Activated naive CD4-positive, alpha-beta T cell treated with Interleukin-2 at 50 U/mL for 16 hours (primary cell): ENCODE measurements at places on chromosomes 1 and 21.

DNA sequence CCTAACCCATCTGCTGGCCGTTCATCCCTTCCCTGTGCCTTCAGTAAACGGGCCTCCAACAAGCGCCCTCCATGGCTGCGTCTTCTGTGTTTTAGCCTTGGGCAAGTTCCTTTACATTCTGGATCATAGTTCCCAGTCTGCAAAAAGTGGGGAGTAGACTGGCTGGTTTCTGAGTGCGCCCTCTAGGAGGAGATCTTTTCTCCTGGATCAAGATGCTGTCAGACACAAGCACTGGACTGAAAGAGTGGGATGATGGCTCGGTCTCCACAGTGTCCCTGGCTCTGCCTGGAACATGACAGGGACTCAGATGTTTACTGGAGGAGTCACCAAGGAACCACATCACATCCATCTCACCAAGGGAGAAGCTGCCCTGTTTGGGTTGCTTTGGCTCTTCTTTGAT is 88.8 kb downstream of the PRDM2 start:
- no peak for DNase-seq

DNA sequence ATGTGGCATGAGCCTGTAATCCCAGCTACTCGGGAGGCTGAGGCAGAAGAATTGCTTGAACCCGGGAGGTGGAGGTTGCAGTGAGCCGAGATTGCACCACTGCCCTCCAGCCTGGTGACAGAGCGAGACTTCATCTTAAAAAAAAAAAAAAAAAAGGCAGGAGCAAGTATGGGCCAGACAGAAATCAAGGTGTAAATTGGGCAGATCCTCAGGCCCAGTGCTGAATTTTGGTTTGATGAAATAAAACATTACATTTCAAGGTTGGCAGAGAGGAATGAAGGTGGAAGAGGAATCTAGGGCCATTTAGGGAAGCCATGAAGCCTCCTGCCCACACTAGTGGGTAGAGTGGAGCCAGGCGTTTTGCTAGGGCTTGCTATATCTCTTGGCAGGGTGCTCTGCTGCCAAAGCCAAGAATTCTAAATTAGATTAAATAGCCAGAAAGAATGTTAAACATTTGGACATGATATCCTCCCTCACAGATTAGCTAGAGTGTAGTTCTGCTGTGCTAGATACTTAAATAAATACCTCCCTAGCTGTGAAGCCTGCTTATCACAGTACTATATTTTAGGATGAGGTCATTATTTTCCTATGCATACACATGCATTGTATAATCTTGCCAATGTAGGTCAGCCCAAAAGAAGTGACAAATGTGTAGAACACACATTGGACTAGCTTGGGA is 16.6 kb upstream of the LGALS8 start:
- no peak for DNase-seq

DNA sequence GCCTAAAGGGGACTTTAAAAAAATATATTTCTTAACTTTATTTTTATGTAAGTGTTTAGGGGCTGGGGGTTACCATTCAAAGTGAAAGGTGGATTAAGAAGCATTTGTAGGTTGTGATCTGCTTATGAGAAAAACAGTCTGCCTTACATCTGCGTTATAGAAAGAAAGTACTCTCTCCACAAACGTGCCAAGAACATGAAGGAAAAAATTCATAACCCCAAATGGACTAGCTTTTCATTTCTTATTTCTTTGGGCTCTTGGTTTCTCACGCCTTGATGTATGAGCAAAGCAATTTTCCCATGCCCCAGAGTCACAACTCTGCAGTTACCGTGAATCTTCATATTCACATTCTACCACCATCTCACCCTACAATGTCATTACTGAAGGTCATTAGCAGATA is 1165.1 kb upstream of the ADGRL4 start:
- DNase-seq: no peak

- DNase-seq: no peak
Observed at GRCh38 chr21:39116761-39117439, 66.4 kb downstream of the PSMG1 start.

DNA sequence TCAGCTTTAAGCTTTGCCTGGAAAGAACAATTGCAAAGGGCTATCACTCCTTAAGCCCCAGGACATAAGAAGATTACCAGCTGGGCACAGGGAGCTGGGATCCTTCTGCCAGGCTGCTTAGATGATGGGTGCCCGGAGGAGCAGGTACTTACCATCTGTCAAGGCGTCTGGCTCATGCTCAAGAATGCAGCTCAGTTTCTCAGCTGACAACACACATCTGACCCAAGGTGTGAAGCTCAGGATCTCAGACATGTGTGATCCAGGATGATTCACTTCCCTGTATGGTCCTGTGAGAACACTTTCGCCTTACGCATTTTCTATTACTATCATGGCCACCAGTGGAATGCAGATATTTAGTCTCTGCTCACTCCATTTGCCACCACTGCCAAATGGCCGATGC is 14.7 kb upstream of the DISC1 start:
- DNase-seq: no peak

DNA sequence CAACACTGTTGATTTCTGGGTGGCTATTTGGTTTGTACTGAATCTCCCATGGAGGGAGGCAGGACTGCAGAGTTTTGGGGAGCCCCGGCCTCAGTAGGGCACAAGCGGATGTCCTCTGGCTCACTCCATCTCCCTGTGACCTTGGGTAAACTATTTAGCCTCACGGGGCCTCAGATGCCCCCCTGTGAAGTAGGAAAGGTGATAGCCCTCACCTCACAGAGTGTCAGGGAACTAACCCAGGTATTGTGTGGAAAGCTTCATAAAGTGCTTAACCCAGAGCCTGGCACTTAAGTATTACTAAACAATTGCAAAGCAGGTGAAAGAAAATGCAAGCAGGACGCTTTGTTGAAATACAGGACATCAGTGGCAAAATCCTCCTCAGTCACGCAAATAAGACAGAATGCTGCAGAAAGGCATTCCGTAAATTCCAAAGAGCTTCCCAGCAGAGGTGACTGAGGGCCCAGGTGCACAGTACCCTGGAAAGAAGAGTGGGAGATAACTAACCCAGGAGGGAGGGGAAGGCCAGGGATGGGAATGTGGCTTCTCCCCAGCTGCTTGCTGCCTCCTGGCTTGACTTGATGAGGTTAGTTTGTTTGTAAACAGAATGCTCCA is 436.3 kb downstream of the PRDM2 start:
- no peak for DNase-seq

DNA sequence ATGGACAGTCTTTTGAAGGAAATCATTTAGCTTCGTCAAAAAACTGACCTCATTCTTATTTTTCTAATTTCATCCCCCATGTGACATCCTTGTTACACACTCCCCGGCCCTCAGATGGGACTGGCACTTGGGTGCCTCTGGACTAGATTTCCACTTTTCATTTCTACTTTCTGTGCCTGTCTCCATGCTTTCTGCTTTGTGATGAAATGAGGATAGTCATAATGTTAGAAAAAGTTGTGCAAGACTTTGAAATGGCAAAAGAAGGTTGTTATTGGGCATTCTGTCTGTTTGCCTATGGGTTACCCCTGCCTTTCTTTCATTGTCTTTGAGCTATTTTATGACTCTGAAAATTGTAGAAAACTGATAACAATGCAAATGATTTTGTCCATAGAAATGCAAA is 54.9 kb downstream of the MDM4 start:
- DNase-seq: no peak

GRCh38 chr1:60908159-60908558 is 174.2 kb upstream of the NFIA start:
- DNase-seq: no peak

GRCh38 chr1:5576011-5576672 is 416.1 kb downstream of the NPHP4 start:
- no peak for DNase-seq

DNA sequence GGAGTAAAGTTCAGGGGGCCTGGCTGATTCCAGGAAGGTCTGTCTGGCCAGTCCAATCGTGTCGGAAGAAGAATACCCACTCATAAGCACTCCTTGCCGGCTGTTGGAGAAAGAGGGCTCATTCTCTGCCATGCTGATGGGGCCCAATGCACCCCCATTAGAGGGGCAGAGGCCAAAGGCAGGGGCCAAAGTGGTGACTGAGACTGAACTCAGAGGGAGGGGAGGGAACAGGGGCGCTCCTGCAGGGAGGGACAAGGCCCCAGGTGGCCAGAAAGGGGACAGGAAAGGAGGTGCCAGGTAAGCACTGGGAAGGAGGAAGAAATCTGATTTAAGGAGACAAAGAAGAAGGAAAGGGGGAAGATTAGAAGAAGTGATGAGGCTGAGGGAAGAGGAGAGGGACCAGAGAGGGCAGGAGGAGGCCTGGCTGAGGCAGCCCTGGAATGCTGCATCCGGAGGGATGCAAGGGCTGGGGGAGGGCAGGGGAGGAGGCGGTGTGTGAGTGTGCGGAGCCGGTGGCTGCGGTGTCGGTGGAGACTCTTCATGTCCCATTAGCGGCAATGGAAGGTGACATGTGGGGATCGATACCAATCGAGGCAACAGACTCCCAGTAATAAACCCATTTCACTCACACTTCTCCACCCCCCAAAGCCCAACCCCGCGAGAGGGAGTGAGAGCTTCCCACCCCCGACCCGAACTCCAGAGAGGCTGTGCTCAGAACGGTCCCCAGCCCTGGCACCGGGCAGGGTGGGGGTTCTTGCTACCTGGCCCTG is 12.0 kb upstream of the ETV3L start:
- no peak for DNase-seq

GRCh38 chr1:215637041-215637573 is 70.0 kb downstream of the KCTD3 start:
- DNase-seq: no peak

GRCh38 chr1:187306710-187307415 is 478.1 kb downstream of the PLA2G4A start:
- DNase-seq: no peak

- no peak for DNase-seq
Observed at GRCh38 chr1:15718199-15718601, 17.9 kb upstream of the SLC25A34 start.

GRCh38 chr21:39564200-39564599 is 48.5 kb upstream of the B3GALT5 start:
- DNase-seq: no peak

DNA sequence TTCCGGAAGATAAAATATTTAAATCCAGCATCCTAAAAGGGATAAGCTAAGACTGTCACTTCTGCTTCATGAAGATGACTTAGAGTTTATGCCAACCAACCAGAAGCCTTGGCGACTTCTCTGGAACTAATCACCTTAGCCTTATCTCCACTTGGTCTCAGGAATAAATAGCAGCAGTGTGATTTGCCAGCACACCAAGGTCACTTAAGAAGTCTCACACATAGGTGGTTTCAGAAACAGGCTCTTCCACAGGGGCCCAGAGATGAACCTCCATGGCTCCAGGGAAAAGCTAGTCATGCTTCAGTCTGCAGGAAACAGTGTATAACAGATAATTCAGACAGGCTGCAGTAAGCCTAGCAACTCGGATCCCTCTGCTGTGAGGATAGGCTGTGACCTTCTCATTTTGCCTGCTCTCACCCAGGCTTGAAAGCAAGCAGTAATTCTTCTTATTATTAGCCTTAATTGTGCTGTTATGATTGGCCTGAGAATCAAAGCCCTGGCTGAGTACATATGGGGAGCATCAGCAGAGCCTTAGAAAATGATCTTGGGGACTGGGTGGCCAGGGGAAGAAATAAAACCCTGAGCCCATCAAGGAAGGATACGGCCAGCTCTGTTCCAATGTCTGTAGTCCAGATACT is 84.7 kb downstream of the WLS start:
- no peak for DNase-seq

- DNase-seq: no peak
Observed at GRCh38 chr1:51636764-51637522, 20.1 kb downstream of the OSBPL9 start.

- DNase-seq: no peak
Observed at GRCh38 chr1:162689745-162690671, 57.7 kb downstream of the DDR2 start.

DNA sequence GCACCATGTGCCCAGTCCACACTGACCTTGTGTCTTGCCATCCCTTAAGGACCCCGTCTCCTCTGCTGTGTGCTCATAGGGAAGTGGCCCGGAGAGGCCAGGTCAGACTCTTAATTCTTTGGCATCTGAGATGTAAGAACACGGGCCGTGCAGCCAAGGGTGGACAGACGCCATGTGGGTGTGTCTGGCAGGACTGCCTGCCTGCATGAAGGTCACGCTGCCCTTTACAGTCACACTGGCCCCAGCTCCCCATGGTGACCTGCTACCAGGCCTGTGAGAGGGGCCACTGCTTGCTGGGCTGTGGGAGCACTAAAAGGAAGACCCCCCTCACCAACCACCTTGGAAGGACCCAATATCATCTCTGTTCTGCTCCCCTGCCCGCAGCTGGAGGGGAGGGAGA is 17.7 kb downstream of the DHRS3 start:
- no peak for DNase-seq

- DNase-seq: no peak
Observed at GRCh38 chr1:67484492-67484891, 54.3 kb upstream of the SERBP1 start.

DNA sequence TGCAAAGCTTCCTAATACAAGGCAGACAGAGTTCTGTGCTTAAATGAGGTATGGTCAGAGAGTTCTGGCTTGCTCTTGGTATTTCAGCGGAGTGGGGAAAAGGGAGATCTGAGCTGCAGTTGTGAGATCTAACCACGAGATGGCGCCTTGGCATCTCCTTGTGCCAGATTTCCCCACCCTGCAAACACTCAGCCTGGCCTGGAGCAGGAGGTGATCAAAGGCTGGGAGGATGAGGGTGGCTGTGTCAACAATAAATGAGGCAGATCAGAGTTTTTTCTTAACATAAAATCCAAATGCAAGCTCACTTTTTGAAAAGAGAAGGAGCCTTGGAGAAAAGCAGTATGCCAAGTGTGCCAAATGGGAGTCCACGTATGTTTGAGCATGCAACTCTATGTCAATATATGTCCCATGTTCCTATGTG is 4.1 kb upstream of the TFAP2E start:
- peak; percentile 65 for DNase-seq

DNA sequence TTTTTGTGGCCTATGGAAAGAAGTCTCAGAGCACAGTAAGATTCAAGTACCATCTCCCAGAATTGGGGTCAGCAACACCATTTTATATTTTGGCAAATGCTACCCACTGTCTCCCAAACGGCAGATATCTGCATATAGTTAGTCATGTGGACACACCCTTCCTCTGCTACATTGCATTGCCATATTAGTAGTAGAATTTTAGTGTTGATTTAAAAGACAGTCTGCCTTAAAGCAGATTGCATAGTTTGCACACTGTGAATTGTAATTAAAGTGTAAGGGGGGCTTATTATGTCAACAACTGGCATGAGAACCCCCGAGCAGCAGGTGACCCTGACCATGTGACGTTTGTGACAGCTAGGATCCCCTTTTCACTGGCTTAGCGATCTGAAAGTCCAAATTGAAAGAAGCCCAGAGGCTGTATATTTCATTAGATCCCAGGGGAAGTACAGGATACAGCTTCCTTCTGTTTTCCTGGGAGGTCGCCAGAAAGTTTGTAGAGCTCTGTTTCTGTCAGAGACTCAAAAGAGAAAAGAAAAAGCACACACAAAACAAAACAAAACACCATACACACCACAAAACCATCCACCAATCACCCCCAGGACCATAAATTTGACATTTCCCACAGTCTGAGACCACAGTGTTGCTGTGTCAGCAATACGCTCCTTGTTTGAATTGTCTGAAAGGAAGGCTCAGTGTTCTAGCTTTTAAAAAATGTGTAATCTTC is 172.4 kb downstream of the NFIA start:
- DNase-seq: no peak

GRCh38 chr1:19567041-19567440 is 77.1 kb upstream of the NBL1 start:
- DNase-seq: no peak
